ENCODE measurements at places on chromosomes 6 and 20. TPM values are rescaled to one million over a fixed set of nuclear protein-coding genes. Genes with fewer than 3 reads are reported as not detected.

Gene TNNC2
- polyA plus RNA-seq: 0.19 TPM

GRCh38 chr20:47753576-47754387 lies 31.5 kb downstream of the SULF2 start:
- no peak for DNase-seq

DNA sequence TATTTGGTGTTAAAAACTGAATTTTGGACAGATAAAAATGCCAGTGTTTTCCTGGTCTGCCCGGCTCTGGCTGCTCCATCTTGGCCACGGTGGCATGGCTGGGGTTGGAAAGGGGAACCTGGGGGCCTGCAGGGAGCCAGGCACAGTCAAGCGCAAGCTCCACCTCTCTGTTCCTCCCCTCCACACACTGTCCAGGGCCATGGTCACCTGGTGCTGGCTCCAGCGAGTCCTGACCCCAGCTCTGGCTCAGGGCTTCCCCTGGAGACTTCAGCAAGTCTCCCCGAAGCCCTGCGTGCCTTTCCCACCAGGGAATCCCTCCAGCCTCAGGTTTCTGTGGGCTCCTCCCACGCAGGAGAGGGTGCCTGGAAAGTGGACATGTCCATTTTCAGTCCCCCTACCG lies 298.5 kb downstream of the QKI start:
- DNase-seq: no peak

Gene DEFB132
- polyA plus RNA-seq: not detected

DNA sequence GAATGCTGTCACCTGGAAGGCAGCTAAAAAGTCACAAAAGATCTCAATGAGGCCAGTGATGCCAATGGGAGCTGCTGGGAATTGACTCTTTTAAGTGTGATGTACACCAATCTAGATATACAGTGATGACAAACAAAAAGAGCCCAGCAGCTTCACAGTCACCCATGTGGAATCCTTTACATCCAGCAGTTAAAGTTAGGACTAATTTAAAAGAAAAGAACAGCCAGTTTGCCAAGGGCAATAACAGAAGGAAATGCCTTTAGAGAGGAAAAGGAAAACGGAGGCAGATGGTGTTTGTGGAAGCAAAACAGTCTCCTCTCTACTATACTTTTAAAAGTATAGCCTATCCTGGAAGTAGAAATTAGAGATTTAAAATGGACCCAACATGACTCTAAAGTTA lies 873.5 kb downstream of the EPHA7 start:
- DNase-seq: peak; percentile 93

Gene PNLDC1
- polyA plus RNA-seq: not detected

DNA sequence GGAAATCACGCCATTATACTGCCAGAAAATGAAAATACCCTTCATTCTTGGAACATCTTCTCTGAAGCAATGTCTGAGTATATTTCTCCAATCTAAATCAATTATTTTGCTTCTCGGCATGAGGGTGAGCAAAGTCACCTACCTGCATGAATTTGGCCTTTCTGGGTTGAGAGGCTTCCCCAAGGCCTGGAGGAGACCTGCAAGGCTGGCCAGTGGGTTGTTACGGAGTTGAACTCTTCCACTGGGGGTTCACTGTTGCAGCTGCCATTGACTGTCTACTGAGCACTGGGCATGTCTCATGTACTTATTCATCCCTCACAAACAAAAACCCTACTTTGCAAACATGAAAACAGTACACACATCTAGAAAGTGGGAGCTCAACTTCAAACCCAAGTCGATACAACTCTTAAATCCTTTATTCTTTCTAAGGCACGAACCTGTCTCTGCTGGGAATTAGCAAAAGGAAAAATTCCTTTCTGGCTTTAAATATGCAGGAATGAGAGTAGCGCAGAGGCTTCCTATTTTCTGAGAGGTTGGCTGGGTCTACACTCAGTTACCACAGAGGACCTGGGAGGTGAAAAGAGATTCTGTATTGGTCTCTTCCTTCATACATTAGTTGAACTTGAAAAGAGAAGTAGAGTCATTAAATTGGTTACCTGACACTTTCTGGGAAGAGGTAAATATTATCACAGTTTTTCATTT lies 87.6 kb upstream of the SGK1 start:
- DNase-seq: no peak

Gene SMLR1
- not detected for polyA plus RNA-seq

Gene PRR18
- not detected for polyA plus RNA-seq

Gene TUBB2A
- 99.2 TPM for polyA plus RNA-seq

Gene TREM1
- polyA plus RNA-seq: not detected

Gene SPTLC3
- polyA plus RNA-seq: 0.05 TPM

Gene C20orf141
- not detected for polyA plus RNA-seq

GRCh38 chr6:160881148-160881808 lies 110.3 kb upstream of the MAP3K4 start:
- DNase-seq: no peak

Gene PTCRA
- polyA plus RNA-seq: 0.13 TPM

DNA sequence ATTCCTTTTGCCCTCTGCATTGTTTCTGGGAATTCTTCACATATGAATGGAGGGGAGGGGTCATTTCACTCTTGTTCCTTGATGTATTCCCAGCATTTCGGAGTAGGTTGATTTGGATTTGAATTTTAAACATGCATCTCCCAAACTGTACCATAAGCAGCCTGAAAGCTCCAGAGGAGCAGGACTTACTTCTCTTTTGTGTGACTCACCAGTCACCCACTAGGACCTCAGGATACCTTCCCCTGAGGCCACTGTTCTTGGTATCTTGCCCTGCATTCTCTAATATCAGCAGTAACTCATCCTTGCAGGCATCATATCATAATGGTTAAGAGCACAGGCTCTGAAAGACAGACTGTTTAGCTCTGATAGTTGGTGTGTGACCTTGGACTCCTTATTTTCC lies 703 bp downstream of the MRPL2 start:
- no peak for DNase-seq

Gene NRSN1
- polyA plus RNA-seq: not detected

DNA sequence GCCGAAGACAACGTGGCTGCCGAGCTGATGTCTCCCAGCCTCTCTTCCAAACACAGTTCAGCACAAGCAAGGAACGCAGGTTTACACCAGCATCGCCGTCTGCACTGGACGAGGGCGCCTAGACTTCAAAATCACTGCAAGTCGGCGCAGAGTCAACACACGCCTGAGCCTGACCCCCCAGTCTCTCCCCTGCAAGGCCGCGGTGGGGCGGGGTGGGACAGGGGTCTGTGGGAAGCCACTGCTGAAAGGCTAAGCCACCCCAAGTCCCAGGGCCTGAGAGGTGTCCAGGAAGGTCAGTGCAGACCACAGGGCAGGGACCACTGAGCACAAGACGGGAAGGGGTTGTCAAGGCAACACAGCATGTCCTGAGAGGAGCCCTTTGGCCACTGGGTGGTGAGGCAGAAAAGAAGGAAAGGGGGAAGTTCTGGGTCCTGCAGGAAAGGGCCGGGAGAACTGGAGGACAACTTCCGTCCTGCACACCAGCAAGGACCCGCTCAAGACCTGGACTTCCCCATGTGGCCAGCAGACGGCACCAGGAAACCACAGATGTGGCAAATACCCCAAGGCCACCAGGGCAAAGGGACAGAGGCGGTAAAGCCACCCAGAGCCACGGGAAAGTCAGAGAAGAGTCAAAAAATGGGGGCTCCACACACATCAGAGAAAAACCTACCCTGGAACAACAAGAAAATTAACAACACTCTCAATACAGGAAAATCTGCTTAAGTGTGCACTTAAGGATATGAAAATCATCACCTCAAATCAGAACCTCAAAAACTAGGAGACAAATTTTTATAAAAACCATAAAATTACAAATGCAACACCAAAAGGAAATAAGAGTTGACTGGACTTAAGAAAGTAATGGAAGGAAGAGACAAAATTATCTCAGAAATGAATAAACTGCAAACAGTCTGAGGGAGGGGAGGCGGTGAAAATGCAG lies 84.8 kb downstream of the TAF4 start:
- no peak for DNase-seq

DNA sequence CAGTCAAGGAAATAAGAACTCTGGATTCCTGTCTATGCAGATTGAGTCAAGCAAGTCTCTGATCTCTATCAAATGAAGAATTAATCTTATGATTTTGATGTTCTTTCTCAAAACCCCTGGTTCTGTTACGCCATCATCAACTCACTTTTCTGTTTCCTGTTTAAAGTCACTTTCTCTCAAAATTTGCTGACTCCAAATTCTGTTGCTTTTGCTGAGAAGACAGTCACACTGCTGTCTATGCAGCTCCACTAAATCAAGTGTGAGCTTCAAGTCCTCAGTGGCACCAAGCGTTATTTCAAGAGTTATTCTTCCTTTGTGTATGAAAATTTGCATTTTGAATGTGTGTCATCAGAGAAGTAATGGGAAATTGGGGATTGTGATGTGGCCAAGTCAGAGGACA lies 663.3 kb downstream of the KIF16B start:
- DNase-seq: no peak

Gene LIN28B
- polyA plus RNA-seq: not detected

- no peak for DNase-seq
Measured at GRCh38 chr20:57835074-57835452, 125.2 kb upstream of the PMEPA1 start.

Gene WFDC9
- not detected for polyA plus RNA-seq

Gene TAGAP
- polyA plus RNA-seq: not detected

DNA sequence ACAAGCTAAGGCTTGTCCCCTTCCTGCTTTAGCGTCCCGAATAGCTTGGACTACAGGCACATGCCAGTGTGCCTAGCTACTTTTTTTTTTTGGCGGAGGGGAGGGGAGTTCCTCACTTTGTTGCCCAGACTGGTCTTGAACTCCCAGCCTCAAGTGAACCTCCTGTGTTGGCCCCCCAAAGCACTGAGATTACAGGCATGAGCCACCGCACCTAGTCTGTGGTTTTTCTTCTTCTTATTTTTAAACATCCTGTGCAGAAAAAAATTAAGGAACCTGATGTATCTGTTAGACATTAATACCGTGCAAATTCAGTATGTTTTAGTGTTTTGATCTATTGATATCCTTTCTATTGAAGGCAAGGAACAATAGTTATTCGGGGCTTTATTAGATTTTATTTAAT lies 25.7 kb downstream of the HIVEP1 start:
- DNase-seq: no peak

DNA sequence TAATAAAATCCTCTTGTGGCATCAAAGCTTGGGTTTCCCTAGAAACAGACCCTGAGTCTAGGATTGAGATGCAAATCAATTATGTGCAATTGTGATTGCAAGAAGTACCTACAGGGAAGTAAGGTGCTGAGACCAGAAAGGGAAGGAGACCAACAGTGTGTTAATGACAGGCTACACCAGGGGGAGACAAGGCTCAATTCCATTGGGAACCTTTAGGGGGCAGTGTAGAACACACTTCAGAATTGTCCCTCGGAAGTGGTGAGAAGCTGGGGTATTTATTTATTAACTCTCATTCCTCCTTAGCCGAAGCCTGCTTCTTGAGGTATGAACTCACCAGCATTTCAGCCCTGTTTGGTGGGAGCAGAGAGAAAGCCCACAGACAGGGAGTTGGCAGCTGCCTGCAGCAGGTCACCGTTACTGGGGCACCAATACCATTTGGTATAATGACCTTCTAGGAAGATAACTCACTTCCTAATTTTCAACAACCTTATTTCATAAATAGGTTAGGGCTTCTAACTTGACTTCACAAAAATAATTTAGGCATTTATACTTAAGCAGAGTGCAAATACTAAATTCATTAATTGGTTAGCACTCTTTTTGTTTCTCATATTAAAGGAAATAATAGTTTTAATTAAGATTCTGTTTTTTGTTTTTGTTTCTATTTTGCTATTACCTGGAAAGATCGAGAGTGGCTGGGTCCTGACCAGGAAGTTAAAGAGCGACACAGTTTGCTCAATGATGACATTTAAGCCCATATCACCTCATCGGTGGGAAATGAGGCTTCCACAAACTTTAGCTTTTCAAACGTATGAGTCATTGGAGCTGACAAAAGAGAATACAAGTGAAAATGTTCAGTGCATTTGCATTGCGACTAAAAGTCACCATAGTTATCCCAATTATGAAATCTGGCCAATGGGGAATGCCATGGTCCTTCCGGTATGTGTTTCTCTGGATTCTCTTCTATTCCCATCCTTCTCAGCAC lies 94.8 kb downstream of the BTBD3 start:
- DNase-seq: peak; percentile 70

DNA sequence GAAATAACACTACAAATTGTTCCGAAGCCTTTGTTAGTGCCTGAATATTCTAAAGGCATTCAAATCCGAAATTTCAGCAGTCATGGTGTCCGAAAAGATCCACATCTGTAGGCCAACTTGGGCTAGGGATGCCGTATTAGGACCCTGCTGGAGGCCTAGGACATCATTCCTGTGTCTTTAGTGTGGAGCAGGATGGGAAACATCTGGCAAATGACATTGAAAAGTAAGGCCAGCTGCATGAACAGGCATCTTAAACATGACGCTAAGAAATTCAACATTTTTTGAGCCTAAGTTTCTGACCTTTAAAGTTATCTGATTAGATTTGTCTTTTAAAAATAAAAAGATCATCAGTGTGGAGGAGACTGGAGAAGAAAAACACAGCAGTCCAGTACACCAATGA lies 91.3 kb downstream of the MYLK4 start:
- no peak for DNase-seq

- peak; percentile 16 for DNase-seq
Measured at GRCh38 chr6:87281426-87281825, 41.0 kb upstream of the SMIM8 start.

DNA sequence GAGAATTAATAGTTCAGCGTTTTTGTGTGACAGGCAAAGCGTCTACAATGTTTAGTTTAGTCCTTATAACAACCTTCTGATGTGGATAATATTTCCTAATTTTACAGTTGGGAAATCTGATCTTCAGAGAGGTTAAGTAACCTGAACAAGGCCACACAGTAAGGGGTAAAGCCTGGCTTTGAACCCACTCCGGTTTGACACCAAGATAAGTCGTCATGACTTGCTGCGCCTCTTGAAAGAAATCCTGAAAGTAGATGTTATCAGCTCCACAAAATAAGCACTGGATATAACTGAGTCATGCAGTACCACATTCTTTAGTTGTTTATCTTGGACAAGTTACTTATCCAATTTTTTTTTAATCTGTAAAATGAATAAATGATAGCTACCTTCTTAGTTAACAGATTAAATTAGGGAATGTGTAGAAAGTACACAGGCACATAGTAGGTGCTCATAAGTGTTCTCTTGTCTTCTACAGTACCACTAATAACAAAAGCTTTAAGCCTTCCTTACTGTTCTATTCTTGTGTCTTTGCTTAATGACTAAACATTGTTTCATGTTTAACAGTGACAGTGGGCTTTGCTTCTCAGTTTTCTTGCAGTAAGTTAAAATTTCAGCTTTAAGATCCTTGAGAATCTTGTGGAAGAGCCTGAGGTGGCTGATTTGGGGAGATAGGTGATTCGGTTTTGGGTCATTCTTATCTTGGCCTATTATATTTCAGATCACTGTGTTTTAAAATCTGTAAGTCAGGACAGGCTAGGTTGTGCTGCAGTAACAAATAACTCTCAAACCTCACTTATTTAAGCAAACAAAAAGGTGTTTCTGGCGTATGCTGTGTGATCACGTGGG lies 2.1 kb downstream of the HIVEP1 start:
- DNase-seq: peak; percentile 83

GRCh38 chr6:32529697-32530430 lies at the start of gene HLA-DRB5:
TSS of gene HLA-DRB5 (minus strand) at chr6:32530287. CDS start at chr6:32530224, 63 bp downstream.
- DNase-seq: no peak

- DNase-seq: no peak
Measured at GRCh38 chr6:1912731-1913130, 303.0 kb downstream of the FOXC1 start.

All from endothelial cell of umbilical vein (primary cell).